ENCODE measurements at places on chromosomes 4 and X.
A peak's percentile ranks its signal among the peaks of the same experiment; 100 is the strongest.

DNA sequence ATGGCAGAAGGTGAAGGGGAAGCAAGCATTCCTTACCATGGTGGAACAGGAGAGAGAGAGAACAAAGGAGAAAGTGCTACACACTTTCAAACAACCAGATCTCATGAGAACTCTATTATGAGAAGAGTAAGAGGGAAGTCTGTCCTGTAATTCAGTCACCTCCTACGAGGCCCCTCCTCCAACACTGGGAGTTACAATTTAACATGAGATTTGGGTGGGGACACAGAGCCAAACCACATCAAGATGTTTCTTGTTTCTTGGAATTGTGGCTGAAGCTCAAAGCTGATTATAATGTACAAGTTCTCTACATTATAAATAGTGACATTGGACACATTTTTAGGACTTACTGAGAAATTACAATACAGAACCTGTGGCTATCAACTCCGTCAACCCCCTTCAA lies 29.5 kb upstream of the TAPT1 start:
- DNase-seq, result no peak

DNA sequence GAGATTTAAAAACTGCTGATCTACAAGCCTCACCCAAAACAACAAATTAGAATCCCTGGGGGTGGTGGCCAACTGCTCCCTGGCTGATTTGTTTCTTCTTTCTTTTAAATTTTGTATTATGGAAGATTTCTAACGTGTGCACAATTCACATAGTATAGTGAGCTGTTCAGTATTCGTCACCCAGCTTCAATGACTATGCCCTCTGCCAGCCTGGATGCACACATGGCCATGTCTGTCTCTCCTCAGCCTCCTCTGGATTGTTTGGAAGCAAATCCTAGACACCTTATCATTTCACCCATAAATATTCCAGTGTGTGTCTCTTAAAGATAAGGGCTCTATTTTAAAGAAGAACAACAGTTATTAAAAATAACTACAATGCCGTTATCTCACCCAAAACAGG lies 61.9 kb downstream of the PDGFRA start:
- DNase-seq, result no peak

DNA sequence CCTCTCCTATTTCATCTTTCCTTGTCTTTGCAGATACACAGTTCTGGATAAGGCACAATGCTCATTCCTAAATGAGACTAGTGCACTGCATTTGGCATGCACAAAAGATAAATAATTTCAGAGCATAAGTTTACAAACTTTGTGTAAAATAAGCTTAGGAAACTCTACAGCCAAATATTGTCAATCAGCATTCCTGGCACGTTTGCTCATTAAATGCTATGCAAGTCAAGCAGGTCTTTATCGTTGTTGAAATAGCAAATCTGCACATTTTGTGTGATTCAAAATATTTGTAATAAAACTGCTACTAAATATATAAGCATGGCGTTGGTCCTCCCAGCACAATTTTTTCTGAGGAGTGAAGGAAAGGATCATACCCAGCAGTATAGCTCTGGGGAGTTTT lies 322.1 kb upstream of the NOCT start:
- no peak for DNase-seq

DNA sequence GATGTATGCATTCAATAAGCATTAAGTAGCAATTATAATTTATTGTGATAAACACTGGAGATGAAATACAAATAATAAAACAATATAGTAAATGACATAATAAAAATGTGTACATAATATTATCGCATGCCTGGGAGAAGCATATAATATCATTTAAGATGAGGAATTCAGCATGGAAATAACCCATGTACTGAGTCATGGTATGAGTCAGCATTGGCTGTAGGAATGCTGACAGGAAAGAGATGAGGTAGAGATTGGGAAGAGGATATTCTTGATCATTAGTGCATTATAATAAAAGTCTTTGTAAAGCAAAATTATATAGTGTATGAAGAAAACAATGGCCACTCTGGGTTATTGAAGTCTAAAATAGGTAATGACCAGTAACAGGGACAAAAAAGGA lies 82.8 kb downstream of the MAGEB10 start:
- no peak for DNase-seq

GRCh38 chrX:19122641-19123009 lies 357 bp upstream of the ADGRG2 start:
- DNase-seq, result no peak

GRCh38 chrX:107153005-107153404 lies 34.4 kb upstream of the RBM41 start:
- no peak for DNase-seq

DNA sequence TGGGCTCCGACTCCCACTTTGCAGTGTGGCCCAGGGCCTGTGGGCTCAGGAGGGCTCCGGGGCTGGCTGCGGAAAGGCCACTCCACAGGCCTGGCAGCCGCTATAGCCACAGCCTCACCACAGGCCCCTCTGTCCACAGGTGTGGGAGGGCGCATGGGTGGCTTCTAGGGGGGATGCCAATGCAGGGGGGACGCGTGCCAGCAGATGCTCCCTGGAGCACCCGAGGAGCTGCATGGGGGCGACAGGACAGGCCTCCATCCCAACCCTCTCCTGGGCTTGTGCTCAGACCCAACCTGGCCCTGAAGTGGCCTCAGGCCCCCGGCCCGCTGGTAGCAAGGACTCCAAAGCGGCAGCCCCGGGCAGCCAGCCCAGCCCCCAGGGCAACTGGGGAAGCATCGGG lies 8.0 kb downstream of the BGN start:
- no peak for DNase-seq

GRCh38 chr4:111045992-111046391 lies 423.1 kb upstream of the PITX2 start:
- DNase-seq, result no peak

DNA sequence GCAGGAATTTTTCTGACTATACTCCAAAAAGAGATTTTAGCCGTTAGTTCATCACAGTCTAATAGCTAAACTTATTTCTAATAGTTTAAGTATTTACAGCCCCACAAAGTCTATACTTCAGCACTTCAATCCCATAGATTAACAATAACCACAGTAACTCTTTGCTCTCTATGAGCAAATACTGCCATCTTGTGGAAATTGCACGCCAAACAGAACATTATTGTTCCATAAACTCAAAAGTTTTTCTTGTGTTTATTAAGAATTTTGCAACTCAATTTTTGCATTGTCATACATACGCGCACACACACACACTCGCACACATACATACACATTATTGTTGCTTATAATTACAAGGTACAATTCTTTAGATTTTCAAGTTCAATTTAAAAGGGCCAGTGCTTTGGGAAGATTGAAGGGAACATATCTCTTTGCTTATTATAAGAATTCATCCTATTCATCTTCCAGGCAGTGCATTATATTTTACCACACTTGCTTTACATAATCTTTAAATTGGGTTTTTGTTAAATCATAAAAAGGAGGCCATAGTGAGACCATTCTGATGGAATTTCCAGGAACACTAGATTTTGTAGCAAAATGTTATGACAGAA lies 63.8 kb upstream of the ATOH1 start:
- DNase-seq, result no peak

DNA sequence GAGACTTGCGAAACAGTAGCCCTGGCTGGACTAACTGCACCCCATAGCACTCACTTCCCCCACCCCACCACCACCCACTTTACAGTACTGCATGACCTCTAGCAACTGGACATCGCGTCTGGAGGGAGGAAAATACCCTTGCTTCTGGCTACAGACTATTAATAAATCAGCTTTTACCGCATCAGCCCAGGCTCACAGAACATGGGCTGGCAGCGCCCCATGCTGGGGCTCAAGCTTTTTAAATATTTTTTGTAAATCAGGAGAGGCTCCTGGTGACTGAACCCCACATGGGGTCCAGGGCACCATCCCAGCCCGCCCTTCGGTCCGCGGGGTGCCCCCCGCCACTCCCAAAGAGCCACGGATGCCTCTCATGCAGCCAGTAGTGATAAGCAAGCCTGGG lies 2.7 kb downstream of the HS6ST2 start:
- no peak for DNase-seq

DNA sequence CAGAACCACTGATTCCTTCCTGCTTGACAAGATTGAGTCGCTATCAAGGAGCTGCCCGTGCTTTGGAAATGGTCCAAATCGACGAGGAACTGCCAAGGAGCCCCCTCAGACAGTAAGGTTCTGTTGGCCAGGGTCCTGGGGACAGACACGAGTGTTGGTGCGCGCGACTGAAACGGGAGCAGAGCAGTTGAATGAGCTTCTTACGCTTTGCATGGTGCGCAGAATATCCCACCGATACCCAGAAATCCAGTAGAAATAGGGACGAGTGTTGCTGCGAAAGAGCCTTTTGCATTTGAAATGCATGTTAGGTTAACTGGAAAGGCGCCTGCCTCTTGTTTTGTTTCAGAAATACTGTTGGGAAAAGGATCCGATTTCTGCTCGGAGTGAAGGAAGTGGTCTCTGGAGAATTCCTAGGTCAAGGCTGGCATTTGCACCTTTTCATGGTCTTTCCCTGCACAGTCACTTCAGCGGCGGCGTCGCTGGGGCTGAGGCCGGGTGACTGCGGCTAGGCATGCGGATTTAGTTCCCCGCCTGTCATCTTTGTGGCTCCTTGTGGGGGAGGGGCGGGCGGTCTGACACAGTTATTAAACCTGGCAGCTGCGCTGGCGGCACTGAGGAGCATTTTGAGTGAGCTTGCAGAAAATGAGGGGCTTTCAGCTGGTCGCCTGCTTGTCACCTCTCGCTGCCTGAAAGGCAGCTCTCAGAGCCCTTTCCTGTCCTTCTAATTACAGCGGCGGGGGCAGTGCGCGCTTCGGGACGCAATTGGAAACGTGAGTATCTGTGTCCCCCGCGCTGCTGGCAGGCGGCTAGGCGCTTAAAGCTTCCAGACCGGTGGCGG lies 51.5 kb upstream of the TRIM2 start:
- peak; percentile 45 for DNase-seq

- DNase-seq, result no peak
Measured at GRCh38 chrX:151830911-151831310, 81.8 kb upstream of the MAGEA4 start.

GRCh38 chr4:6969826-6970800 lies 60.5 kb downstream of the TBC1D14 start:
- no peak for DNase-seq
